ENCODE measurements at places on chromosomes 6 and 20.
A peak's percentile ranks its signal among the peaks of the same experiment; 100 is the strongest.

DNA sequence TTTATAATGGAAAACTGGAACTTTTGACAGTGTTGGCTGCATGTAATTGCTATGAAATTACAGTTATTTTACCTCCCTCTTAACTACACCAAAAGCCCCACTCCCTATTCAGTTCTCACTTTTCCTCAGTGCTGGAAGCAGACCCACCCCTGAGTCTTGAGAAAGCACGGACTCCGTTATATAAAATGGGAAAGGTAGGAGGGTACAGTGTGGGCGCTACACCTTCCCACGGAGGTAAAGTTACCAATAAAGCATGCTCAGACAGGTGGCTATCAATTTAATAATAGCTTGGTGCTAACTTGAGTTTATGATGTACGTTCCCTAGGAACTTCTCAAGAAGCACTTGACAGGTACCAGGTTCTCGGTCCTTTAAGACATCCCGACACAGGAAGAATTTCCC is 59.0 kb downstream of the CLIC5 start:
- no peak for DNase-seq

- no peak for DNase-seq
These were observed 480.7 kb downstream of the RFPL4B start for GRCh38 chr6:112827793-112828192.

DNA sequence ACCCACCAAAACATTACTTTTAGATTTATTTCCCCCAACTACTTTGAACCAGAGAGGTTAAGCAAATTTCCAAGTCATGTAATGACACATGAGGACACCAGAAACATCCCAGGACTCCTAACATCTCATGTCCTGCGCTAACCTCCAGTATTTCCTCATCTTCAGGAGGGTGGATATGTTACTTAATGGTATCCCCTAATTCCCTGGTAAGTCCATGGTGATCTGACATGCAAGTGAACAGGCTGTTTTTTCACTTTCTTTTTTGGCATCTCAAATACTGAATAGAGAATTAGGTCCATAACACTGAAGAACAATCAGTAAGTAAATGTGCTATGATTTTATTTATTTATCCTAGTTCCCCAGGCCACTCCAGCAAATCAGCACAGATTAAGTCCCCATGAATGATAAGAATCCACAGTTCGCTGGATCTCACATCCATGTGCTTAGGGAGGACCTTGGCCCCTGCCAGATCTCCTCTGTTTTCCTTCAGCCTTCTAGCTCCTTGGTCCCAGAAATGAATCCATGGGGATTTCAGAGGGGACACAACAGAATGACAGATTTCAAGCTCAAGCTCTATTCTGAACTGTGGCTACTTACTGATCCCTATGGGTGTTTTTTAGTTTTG is 334.6 kb downstream of the CDC5L start:
- DNase-seq, result no peak

DNA sequence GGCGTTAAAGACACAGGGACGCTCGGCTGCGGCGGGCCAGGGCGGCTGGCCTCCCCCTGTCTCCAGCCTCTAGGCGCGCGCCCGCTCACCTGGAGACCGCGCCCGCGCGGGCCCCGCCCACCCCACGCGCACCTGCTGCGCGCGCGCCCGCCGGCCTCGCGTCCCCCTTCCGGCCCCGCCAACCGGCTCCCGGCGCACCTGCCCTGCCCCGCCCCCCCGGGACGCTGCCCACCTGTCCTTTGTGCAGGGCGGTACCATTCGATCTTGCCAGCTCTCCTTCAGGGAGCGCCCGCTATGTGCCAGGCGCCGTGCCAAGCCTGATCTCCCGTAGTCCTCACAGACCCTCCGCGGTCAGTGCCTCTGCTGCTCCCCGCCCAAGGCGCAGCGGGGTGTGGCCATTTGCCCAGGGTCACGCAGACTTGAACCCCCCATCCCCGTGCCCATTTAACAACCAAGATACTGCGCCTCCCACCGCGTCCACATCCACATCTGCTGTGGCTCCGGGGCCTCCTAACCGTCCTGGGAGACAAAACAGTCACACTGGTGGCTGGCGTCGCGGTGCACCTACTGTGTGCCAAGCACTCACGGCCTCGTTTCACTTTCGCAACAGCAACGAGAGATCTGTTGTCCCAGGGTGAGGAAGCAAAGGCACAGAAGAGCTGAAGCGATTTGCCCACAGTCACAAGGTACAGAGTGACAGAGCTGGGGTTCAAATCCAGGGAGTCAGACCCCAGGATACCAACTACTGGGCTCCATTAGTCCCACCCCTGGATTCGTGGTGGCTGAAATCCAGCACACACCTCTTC is 48.1 kb downstream of the NOL4L start:
- no peak for DNase-seq

DNA sequence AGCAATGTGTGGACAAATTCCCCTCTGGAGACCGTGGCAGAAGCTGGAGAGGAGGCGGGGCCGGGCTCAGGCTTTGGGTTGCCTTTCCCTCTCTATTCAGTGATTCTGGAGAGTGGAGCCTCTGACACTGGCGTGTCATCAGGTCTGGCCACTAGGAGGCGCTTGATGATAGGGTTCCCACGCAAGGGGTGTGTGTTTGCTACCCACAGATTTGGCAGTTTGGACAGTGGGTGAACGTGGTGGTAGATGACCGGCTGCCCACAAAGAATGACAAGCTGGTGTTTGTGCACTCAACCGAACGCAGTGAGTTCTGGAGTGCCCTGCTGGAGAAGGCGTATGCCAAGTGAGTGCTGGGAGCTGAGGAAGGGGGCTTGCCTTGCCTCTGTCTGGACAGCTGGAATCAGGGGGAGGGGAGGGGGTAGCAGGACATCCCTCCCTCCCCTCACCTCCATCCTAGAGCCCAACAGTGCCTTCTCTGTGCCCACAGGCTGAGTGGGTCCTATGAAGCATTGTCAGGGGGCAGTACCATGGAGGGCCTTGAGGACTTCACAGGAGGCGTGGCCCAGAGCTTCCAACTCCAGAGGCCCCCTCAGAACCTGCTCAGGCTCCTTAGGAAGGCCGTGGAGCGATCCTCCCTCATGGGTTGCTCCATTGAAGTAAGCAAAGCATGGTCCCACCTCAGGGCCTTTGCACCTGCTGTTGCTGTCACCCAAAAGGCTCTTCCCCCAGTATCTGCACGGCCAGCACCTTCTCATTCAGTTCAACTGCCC is 14.3 kb downstream of the CAPN11 start:
- peak; percentile 17 for DNase-seq

DNA sequence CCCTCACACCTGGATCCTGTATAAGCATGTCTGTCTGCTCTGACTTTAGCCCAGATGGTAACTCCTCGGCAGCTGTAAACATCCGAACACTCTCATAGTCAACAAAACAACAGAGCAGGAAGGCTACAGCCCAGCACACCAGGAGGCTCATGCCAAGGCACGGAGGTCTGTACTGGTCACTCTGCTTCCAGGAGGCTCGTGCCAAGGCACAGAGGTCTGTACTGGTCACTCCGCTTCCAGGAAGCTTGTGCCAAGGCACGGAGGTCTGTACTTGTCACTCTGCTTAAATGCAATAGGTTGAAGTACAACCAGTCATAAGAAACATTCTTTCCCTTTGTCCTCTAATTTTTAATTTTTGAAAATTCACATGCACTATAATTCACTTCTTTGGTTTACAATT is 190.1 kb upstream of the CDH4 start:
- no peak for DNase-seq

DNA sequence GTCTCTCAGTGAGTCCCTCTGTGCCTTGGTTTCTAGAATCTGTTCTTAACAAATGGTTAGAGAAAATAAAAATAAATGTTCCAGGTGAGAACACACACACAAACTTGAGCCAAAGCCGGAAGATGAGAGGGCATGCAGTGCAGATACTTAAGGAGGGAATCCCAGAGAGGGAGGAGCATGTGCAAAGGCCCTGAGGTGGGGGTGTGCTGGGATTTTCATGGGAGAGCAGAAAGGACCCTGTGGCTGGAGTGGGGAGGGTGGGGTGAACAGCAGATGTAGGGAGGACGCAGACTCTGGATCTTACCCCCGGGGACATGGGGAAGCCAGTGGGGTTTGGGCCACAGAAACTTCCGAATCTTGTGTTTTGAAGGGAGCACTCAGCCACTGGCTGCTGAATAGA is 17.5 kb downstream of the TFAP2C start:
- no peak for DNase-seq

DNA sequence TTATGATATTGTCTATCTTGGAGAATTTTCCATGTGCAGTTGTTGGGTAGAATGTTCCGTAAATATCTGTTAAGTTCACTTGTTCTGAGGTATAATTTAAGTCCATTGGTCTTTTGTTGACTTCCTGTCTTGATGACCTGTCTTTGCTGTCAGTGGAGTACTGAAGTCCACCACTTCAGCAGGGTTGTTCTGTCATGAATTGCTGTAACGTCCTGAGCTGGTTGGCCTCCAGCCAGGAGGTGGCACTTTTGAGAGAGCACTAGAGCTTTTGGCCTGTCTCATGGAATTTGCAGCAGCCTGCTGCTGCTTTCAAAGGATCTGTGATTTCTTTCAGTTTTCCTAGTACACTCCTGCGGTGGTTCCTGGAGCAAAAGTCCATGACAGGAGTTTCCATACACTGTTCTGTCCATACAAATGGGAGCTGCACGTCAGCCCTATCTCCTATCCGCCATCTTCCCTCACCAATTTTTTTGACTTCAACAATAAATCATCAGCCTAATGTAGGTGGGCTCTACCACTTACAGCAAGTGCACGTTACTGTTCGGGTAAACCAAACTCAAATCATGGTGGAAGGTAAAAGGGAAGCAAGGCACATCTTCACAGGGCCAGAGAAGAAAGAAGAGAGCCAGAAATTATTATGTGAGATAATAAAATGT is 46.9 kb upstream of the TRERF1 start:
- no peak for DNase-seq

GRCh38 chr20:39607141-39607540 is 645.0 kb downstream of the DHX35 start:
- DNase-seq, result no peak

DNA sequence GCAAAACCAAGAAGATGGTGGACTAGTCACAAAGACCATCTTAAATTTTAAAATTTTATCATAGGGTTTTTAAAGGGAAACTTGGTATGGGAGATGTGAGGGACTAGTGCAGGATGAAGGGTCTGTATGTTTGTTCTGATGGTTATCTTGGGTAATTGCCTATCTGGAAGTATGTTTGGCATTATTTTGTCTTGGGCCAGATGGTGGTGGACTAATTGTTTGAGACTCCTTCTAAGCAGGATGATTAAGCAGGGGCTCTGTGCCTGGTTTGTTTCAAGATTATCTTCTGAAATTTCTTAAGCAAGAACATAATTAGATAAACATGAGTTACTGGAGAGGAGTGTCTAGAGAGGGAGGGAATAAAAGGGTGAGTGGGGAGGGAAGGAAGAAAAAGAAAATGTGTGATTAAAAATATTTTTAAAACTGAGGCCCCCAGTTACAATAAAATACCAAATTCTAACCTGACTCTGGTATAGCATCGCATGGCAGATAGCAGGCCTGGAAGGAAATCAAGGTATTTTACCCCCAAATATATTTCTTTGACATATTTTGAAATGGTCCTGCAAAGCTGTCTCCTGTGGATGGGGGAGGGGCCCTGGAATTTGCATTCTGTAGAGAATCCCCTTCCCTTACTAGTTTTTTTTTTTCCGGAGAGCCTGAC is 49.9 kb upstream of the FAM184A start:
- no peak for DNase-seq

GRCh38 chr20:10646886-10647420 is 26.8 kb downstream of the JAG1 start:
- DNase-seq, result no peak

DNA sequence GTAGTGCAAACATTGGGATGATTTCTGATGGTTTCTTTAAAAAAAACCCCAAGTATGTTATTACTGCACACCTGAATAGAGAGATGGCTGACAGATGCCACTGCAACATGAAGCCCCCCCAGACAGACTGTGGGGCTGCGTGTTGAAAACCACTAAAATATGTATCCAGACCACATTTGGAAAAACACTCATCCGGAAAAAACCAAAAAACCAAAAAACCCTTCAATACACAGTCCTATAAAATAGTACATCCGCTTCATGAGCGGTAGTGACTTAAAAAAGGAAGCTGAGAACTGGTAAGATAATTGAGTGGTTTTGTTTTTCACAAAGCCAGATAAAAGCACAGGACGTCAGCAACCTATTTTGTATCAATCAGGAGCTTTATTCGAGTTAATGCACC is 47.1 kb upstream of the EDN3 start:
- DNase-seq, result no peak

GRCh38 chr6:129785047-129785755 is 75.2 kb upstream of the ARHGAP18 start:
- DNase-seq, result no peak

DNA sequence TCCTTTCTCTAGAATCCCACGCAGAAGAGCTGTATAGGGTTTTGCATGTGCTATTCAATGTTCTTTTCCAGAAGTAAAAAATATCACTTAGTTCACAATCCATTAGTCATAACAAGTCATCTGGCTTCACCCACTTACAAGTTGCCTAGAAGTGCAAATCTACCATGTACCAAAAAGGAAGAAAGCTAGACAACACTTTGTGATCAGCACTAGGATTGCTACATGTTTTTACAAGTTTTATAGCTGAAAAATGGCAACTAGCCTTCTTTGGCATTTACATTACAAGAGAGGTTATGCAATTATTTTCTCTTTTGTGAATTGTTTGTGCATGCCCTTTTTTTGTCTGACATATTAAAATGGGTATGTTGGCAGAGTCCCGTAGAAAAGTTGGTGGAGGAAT is 85.6 kb upstream of the PTPRK start:
- DNase-seq, result no peak

DNA sequence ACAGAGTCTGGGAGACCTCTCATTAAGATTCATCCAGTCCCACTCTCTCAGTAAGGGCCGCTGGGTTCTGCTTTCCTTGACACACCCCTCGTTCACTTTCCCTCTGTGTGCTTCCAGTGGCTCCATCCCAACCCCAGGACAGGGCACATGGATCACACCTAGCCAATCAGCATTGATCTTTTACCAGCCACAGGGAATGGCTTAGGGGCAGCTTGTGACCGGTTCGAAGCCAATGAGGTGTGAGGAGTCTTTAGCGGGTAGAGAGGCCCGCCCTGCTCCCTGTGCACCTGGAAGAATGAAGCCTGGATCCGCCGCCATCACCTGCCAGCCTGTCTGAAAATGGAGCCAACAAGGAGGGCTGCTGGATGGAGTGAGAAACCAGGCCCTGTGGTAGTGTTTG is 35.2 kb upstream of the OVOL2 start:
- no peak for DNase-seq

DNA sequence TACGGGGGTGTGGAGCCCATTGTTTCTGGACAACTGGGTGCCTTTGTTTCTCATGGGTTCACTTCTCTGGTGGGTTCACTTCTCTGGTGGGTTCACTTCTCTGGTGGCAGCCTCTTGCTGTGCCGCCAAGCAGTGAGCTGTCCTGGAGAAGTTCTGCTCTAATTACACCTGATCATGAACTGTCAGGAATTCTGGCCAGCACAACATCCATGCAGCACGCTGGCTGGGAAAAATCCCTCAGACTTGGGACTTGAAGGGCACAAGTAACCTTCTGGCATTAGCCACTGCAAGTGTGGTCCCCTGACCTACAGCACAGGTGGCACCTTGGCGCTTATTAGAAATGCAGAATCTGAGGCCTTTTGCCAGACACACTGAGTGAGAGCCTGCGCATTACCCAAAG is 752.5 kb downstream of the QKI start:
- DNase-seq, result no peak

Measured in GOT3 (cell line).